ENCODE measurements at places on chromosomes 7 and 10.

DNA sequence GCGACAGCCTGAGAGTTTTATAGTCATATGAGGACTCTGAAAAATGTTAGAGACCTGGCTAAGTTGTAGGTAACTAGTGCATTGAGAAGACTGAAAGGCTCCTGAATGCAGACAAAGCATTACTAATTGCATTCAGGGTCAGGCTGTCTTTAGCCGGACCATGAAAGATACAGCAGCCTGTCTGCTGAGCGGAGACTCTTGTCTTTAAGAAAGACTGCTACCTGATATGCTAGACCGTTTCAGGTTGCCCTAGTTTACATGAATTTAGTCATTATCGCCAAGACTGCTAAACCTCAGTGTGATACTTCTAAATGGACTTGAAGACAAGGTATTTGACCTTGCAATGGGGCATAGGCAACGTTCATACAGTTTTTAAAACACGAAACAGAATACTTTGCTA lies 81.2 kb downstream of the BMPR1A start:
- DNase-seq, result no peak

DNA sequence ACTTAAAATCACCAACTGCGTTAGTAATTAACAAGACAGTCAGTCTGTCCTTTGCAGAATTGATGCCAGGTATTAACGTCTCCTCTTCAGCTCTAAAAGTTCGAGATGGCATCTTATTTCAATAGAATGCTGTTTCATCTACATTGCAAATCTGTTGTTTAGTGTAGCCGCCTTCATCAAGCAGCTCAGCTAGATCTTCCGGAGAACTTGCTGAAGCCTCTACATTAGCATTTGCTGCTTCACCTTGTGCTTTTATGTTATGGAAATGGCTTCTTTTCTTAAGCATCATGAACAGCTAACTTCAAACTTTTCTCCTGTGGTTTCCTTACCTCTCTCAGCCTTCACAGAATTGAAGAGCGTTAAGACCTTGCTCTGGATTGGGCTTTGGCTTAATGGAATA lies 95.5 kb upstream of the FAM20C start:
- no peak for DNase-seq

GRCh38 chr7:76514926-76515771 lies 4.8 kb downstream of the UPK3B start:
- DNase-seq, result peak; percentile 37

- no peak for DNase-seq
Measured at GRCh38 chr7:148434887-148435286, 155.7 kb upstream of the C7orf33 start.

DNA sequence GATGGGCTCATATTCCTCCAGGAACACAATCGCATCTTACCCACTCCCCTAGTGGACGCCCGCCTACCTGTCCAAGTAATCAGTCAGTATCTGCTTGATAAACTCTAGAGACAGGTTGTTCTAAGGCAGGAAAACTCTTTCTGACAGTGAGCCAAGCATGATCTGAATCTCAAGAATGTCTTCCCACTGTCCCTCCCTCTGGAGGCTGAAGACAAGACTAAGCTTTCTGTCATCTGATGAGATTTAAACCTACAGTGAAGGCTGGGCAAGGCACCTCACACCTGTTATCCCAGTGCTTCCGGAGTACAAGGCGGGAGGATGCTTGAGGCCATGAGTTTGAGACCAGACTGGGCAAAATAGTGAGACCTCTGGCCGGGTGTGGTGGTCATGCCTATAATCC lies 586.6 kb downstream of the GALNT17 start:
- no peak for DNase-seq

DNA sequence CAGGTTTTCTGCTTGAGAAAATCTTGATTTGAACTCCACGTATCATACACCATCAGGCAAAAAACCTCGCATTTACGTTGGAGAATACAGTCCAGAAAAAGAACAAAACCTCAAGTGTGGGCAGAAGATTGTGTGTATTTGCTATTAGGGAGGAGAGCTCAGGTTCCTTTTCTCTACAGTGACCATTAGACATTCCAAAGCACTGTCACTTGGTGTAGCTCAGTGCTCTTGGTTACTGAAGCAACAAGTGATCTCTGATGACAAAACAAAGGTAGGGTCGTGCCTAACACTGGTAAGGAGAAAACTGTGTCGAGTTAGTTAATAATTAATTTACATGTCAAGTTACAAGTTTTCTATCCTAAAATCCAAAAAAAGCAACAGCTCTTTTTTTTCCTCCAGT lies 72.6 kb downstream of the C1GALT1 start:
- DNase-seq, result no peak

DNA sequence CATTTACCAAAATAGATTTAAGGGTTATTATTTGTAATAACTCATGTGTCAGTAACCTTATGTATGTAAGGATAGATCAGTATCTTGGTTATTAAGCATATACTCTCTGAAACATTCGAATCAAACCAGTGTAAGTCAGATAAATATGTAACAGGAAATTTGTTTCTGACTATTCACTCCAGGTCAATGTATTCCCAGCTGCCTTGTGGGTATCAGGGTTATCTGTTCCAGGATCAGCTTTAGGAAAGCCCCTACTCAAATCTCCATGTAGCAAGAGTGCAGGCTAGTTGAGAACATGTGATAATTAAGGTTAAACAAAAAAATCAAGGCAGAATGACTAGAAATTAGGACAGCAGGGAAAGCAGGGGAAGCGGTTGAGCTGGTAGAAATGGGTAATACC lies 201.7 kb downstream of the AUTS2 start:
- DNase-seq, result no peak

- DNase-seq, result no peak
Measured at GRCh38 chr10:31782701-31783100, 145.9 kb downstream of the ARHGAP12 start.

- DNase-seq, result no peak
Measured at GRCh38 chr10:131674130-131674529, 226.7 kb upstream of the PPP2R2D start.

- peak; percentile 29 for DNase-seq
Measured at GRCh38 chr10:4383651-4384098, 442.3 kb upstream of the AKR1E2 start.

DNA sequence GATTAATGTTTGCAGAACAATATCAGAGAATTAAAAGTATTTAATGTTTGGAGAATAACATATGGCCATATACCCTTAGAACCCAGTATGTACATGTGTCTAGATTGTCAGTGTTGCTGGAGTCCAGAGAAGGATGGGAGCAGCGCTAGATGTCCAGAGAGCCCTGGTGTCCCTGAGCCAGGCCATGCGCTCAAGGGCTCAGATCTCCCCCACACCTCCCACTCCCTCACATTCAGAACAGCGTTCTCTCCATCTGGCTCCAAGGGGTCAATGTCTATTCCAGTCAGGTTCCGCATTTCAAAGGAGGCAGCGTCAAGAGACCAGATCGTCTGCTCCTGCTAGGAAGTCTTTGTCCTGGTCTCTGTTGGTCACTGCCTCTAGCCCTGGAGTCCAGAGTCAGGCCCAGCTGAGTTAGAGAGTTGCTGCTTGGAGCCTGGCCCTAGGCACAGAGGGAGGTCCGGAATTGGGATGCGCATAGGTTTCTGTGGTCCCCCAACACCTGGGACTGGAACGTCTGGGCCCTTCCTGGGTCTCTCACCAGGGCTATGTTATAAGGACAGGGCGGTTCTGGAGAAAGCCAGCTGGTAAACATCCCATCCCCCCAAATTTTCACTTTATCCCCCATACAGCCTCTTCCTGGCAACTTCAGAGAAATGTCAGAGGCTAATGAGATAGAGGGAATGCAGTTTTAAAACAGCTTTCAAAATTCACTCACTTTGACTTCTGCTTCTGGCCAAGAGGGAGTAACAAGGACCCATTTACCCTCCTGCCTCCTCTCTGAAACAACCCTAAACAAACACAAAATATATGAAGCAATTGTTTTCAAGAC lies 6.5 kb upstream of the WDR86 start:
- no peak for DNase-seq

DNA sequence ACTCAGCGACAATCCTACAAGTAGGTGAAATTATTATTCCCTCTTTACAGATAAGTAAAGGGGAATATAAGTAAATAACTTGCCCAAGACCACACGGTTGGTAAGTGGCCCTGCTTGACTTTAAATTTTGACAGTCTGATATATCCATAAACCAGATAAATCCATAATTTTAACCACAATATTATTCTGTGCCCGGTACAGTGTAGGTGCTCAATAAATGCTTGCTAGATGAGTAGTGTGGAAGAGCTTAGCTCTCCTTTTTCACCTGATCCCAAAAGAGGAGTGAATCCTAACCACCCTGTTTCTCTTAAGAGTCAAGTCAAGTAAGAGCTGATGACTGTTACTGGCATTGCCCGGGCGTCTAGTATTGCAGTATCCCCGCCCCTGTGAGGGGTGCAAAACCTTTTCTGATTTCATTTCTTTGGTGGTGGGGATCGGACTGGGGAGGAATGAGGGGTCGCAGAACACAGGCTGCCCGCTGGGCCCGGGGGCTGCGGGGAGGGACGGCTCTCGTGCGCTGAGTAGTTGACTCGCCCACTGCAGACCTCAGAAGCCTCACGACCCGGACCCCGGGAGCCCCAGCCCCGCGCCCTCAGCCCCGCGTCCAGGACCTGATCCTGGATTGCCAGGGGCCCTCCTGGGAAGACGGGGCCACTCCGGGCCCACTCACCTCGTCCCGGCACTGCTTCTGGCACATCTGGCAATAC lies 490 bp downstream of the KIN start:
- no peak for DNase-seq

DNA sequence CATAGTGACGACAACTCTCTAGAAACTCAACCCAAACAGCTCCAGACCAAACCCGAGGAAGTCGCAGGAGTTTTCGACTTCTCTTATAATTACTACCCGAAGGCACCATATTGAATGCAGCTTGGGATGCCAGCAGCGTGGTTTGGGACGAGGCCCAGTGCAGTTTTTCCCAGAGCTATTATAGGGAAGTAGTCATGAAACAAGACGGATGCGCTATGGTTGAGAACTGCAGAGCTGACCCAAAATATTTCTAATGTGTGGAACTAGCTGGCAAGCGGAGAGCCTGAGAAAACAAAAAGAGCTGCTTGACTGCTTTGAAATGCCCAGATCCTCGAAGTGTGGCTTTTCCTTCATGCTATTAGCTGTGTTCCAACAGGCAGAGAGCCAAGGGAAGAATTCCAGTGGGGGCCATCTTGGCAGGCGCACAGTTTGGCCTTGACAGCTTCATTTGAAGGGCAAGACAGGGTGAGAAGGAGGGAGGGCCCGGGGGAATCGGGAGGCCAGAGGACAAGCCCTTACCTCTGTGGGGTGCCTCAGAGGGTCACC lies 122.7 kb downstream of the CUL2 start:
- DNase-seq, result peak; percentile 58

DNA sequence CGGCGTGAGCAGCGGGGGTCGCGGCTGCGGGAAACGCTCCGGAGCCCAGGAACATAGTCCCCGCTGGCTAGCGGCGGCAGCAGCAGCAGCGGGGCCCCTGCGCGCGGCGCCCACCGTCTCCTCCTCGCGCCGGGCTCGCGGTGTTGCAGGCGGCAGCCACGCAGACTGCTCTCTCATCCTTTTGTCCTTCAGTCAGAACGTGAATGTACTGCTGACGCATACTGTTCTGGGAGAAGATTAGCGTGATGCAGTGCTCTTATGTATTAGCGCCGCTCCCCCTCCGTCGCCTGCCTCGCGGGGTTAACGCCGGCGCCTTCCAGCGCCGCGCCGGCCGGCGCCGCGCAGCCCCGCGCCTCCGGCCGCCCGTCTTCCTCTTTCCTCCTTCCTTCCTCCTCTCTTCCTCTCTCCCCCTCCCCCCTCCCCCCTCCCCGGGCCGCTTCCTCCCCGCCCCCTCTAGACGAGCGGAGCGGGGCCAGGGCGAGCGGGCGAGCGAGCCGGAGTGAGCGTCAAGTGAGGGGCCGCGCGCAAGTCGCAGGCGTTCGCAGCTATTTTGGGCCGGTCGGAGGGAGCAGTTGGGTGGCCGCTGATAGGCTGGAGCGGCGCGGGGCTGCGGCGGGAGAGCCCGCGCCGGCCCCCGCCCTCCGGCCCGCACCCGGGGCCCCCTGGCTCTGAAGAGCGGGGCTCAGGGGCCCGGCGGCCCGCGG lies 816 bp upstream of the LRRC4 start:
- peak; percentile 89 for DNase-seq

DNA sequence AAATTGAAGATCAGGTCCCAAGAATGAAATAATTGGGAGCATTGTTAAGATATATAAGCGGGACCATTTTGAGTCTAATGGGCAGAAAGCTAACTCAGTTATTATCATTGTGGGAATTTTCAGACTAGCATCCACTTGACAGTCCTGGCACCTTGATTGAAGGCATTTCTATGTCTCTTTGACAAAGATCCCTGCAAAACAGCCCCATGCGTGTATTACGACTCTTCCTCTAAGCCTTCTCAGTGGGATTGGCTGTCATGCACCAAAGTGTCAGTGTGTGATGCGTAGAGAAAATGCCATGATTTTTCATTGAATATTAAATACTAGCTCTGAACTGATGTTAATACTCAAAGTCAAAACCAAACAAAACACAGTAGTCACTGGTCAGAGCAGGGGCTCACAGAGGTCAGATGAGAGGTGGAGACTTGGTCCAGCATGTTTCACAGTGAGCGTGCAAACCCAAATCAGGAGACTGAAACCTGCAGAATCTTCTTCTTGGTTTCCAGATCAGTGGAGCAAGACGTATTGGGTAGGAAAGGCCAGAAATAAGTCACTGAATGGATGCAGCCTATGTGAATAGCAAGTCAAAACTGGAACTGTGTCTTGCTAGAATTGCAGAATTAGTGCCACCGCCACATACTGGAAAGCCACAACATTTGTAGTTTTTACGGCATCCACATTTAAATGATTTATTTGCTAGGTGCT lies 303.6 kb upstream of the AKR1E2 start:
- DNase-seq, result no peak

DNA sequence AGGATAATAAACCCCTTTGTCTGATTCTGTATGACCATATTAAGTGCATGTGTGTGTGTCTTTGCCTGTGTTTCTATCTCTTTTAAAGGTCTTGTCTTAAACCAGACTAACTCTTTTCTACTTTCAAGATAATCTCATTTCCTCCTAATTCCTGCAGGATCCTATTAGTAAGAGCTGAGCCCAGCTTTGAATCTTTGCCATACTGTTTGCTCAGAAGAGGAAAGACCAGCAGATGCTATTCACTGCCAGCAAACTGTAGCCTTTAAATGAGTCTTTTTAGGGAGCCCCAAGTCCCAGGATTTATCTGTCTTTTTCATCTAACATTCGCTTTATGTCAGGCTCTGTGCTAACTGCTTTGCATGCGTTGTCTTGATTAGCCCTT lies 2.9 kb downstream of the GPR158 start:
- no peak for DNase-seq

- peak; percentile 66 for DNase-seq
Measured at GRCh38 chr10:13990392-13990805, 340.3 kb downstream of the FRMD4A start.

DNA sequence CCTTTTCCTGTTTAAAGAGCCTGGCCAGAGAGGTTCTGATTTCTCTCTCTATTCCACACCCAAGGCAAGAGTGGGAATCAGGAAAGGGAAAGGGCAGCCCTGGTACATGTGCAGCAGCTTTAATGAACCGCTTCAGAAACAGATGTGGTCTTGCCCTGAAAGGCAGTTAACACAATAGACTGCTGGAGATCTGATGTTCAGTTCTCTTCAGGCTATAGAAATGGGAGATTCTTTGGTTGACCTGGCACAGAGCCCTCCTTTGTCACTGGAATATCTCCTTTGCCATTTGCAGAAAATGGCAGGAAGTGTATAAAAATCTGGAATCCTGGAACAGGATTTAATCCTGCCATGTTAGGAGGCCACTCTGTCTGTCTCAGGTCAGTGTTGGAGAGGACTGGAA lies 36.3 kb upstream of the EXOC6 start:
- peak; percentile 7 for DNase-seq
